Glutamatergic neuron (in vitro differentiated cells): ENCODE measurements at places on chromosomes 16 and 17. TPM values are rescaled to one million over a fixed set of nuclear protein-coding genes. Genes with fewer than 3 reads are reported as not detected.

Gene SDK2
- total RNA-seq, result 12.3 TPM

Gene PALB2
- total RNA-seq, result 14.4 TPM

Gene LRRC37A
- 11.5 TPM for total RNA-seq

DNA sequence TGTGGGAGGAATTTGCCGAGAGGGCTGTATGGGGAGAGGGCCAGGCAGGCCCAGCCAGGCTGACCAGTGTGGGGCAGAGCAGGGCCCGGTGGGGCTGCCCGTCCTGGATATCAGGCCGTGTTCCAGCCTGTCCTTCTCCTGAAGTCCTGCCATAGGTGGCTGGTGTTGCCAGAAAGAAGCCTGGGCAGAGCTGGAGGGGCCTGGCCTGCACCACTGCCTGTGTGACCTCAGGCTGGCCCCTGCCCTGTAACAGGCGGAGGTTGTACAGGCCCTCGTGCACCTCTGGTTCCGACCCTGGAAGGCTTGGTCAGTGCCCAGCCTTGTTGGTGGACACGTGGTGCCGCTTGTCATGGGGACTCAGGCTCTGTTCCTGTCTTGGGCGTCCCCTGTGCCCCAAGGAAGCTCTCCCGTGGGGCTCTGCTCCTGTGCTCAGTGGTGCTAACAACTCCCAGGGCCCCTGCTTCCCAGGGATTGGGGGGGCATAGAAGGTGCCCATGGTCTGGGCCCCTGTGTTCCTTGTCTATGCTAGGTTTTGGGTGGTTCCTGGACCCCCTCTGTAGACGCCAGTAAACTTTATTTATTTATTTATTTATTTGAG is 33.3 kb downstream of the ADCY7 start:
- no peak for DNase-seq

- peak; percentile 53 for DNase-seq
Measured at GRCh38 chr16:89071686-89072547, 21.7 kb upstream of the ACSF3 start.

DNA sequence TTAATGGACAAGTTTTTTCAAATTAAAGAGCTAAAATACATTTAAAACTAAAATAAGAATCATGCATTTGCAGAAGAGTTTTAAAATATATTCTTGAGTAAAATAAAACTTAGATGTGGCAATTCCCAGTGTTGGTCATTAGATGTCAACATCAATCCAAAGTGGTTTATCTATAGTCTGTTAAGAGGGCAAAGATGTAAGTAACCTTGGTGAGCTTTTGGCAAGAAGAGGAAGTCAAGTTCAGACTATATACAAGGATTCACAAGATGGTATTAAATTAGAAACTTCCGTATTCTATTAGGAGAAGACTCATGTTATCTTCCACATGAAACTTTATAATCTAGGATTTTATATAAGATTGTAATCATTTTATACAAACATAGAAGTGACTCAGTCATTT is 73.1 kb downstream of the CEP95 start:
- DNase-seq, result no peak

- DNase-seq, result no peak
Measured at GRCh38 chr17:8133399-8133798, 9.5 kb upstream of the HES7 start.

GRCh38 chr17:56822725-56823124 is 11.0 kb downstream of the C17orf67 start:
- DNase-seq, result no peak

GRCh38 chr17:83008186-83008510 is 71.3 kb upstream of the METRNL start:
- no peak for DNase-seq

GRCh38 chr17:42260318-42260717 is 15.9 kb downstream of the STAT5B start:
- no peak for DNase-seq

DNA sequence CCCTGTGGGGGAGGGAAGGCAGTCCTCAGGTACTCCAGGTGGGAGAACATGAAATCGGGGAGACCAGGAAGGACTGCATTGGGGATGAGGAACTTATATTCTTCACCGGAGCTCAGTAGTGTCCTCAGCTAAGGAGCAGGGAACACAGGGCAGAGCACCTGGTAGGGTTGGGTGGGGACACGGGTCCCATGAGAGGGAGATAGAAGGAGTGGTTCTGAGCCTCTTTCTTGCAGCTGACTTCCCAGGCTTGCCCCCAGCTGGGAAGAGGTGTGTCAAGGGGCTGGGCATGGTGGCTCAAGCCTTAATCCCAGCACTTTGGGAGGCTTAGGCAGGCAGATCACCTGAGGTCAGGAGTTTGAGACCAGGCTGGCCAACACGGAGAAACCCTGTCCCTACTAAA is 2.1 kb downstream of the FHOD1 start:
- no peak for DNase-seq

DNA sequence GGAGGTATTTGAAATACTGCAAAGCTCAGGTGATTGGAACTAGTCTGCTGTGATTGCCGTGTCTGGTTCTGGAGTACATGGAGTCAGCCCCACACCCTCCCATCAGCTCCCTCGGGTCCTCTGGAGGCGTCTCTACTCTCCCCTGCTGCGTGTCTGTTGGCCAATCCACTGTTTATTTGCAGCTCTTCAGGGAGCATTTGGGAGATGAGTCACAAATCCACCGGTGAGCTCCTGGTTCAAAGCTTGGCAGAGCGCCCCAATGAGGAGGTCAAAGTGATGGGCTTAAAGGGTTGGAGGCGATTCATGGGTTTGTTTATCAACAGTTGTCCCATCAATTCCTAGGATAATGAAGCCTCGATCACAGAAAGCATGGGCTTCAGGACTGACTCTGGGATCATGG is 14.6 kb downstream of the CALB2 start:
- DNase-seq, result no peak

GRCh38 chr16:30094541-30095165 is 1.4 kb downstream of the YPEL3 start:
- no peak for DNase-seq

- DNase-seq, result peak; percentile 85
Measured at GRCh38 chr17:80477647-80478478, 1.5 kb upstream of the NPTX1 start.
